ENCODE measurements at places on chromosomes 5 and 9.
A peak's percentile ranks its signal among the peaks of the same experiment; 100 is the strongest.

DNA sequence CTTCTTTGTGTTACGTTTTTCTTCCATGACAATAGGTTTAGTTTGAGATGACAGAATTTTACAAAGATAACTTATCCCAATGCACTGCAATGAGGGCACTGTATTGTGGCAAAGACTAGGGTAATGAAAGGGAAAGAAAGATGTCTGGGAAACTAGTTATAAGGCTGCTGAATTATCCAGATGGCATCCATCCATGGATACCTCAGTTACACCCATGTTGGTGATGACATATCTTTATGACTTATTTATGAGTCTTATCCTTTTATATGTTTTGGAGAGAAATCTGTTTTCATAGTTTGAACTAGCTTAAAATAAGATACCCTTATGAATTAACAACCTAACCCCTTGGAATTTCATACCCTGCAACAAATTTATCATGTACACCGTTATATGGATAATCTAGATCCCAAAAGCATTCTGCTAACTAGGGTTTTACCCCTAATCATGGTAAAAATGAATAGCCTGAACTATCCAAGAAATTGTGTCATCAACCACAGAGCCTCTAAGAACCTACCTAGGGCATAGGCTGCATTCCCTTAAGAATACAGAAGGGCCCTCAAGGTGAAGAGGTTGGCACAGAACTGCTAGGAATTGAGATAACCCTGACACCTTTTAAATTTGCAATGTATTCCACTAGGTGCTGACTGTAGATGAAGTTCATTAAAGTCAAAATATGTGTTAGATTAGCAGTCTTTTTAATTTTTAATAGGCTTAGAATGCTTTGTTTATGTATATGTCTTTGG is 49.5 kb upstream of the RORB start:
- no peaks in the 10 kb centered on the region for H3K4me1 ChIP-seq
- no peak for DNase-seq
- no peaks in the 10 kb centered on the region for H3K36me3 ChIP-seq
- no peaks in the 10 kb centered on the region for H3K27me3 ChIP-seq
- no peak overlapping the region for H3K4me3 ChIP-seq

GRCh38 chr9:112605963-112606699 is 111.8 kb downstream of the INIP start:
- no peak for DNase-seq
- no peak overlapping the region for H3K27ac ChIP-seq
- H3K36me3 ChIP-seq: no peaks in the 10 kb centered on the region
- no peaks in the 10 kb centered on the region for H3K4me1 ChIP-seq

DNA sequence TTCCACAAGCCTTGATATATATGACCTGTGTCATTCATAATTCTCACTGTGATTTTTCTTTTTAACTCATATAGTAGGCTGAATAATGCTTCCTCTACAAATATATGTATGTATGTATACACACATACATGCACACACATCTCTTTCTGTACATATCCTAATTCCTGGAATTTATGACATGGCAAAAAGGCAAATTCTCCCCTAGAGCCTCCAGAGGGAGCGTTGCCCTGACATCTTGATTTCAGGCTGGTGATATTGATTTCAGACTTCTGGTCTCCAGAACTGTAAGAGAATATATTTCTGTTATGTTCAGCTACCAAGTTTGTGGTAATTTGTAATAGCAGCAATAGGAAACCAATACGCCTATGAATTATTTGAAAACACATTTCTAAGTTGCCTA is 166.6 kb upstream of the GAS1 start:
- no peak overlapping the region for H3K4me3 ChIP-seq
- no peak for DNase-seq
- no peaks in the 10 kb centered on the region for H3K27me3 ChIP-seq
- H3K4me1 ChIP-seq: peaks cover 3% of the 10 kb centered on the region
- no peaks in the 10 kb centered on the region for H3K36me3 ChIP-seq

DNA sequence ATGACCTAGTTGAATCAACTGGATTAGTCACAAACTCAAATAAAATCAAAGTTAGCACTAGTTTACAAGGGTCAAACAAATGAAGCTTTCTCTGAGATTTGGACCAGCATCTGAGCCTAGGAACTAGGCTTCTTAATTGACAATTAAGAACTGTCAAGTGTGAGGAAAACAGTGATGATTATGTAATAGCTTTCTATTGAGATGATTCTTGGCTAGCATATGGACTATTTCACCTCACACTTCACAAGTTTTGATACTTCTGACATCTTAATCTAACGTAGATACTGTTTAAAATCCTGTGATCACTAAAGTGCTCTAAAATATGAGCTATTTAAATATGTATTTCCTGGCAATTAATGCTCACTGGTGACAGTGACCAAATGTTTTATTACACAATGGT is 542.9 kb downstream of the EFNA5 start:
- H3K27ac ChIP-seq: no peak overlapping the region
- DNase-seq: no peak
- no peaks in the 10 kb centered on the region for H3K27me3 ChIP-seq
- H3K4me1 ChIP-seq: no peaks in the 10 kb centered on the region
- no peak overlapping the region for H3K4me3 ChIP-seq
- H3K36me3 ChIP-seq: no peaks in the 10 kb centered on the region

DNA sequence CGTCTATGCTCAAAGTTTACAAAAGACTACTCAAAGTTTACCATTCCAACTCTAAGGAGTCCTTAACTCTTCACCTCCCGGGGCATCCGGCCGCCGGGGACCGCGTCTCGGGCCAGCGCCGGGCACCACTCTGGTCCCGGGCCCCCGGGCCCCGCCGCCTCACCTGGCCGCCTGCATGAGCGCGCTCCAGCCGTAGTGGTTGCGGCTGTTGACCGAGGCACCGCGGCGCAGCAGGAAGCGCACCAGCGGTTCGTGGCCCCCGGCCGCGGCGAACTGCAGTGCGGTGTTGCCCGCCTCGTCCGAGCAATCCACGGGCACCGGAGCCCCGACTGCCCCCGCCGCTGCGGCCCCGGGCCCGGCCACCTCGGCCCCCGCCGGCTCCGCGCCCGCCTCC is 388 bp downstream of the ANKS6 start:
- no peak overlapping the region for H3K27ac ChIP-seq
- no peak for DNase-seq
- no peaks in the 10 kb centered on the region for H3K27me3 ChIP-seq
- no peaks in the 10 kb centered on the region for H3K4me1 ChIP-seq
- H3K4me3 ChIP-seq: peak overlapping the region; percentile 47

DNA sequence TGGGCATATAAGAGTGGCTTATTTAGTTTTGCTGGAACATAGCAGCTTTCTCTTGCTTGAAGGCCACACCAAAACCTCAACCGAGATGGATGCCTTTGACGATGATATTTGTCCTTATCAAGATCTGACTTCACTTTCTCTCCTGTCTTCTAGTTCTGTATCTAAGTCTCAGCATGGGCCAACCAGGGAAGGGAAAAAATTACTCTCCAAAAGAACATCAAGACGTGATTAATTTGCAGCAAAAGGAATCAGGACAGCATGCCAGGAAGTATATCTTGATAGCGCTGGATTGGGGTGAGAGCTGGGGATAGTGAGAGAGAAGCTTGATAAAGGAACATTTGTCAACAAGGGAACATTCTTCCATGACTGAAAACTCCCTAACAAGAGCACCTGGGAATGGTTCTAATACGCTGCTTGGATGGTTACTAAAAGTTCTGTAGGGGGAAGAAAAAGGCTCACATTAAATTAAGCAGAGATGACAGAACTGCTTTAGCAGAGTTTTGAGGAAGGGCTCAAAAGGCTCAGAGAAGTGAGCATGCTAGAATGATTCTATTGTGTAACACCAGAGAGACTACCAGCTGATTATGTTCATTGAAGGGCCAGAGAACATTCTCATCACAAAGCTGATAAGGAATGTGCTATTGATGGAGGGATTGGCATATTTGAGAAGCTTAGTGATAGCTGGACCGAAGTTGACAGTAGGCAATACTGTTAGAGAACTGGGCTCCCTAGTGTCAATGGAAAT is 21.6 kb upstream of the ANXA1 start:
- H3K4me1 ChIP-seq: no peaks in the 10 kb centered on the region
- no peak overlapping the region for H3K27ac ChIP-seq
- no peak overlapping the region for H3K4me3 ChIP-seq
- DNase-seq: no peak
- H3K36me3 ChIP-seq: no peaks in the 10 kb centered on the region

DNA sequence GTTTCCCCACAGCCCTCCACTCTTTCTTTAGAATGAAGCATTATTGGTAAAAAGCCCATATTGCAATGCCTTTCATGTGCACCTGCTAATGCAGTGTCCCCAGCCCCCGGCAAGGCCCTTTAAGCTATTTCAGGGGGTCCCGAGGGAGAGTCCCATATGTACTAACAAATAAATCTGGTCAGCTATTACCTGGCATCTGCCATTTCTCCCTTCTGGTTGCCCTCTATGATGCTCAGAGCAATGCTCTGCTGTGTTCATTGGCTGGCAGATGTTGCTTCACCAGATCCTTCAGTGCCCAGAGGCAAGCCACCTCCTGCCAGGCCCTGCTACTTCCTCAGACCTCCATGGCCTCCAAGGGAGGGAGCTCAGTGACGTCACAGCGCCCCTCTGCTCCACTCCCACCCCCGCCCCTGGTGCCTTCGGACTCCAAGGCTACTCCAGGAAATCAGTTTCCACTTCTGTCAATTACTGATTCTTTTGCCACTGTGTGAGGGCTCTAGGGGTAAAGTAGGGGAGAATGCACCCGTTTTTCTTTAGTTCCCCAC is 201.1 kb upstream of the GLRA1 start:
- no peaks in the 10 kb centered on the region for H3K36me3 ChIP-seq
- H3K4me1 ChIP-seq: no peaks in the 10 kb centered on the region
- H3K4me3 ChIP-seq: no peak overlapping the region
- H3K27ac ChIP-seq: no peak overlapping the region

All from prostate gland (tissue), 2 donors.